Motor neuron (in vitro differentiated cells): ENCODE measurements at places on chromosomes 13 and 19. TPM values are rescaled to one million over a fixed set of nuclear protein-coding genes. Genes with fewer than 3 reads are reported as not detected.

CYP4F2 gene
- 2.6 TPM in 1 of 2 replicates, not detected in the other for total RNA-seq

DNA sequence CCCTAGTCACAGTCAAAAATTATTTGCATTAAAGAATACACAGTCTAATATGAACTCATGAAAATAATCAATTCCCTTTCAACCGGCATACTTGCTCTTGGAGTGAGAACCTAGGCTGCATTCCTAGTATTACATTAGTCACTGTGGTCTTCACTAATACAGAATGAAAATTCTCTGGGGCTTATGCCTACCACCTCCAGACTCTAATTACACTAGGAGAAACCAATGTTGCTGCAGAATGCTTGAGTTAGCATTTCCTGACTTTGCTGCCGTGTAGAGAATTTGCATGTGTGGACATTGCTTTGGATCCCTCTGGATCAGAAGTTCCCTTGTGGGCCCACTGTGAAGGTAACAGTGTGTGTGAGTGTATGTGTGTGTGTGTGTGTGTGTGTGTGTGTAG lies 87.8 kb downstream of the CCNA1 start:
- ATAC-seq = no peak

GRCh38 chr13:90238413-90238812 lies 1109.1 kb upstream of the MIR17HG start:
- ATAC-seq = no peak

ZNF708 gene
- total RNA-seq = 24.6 and 25.8 TPM in 2 replicates

ZNF333 gene
- 23.2 and 26.7 TPM in 2 replicates for total RNA-seq

DNA sequence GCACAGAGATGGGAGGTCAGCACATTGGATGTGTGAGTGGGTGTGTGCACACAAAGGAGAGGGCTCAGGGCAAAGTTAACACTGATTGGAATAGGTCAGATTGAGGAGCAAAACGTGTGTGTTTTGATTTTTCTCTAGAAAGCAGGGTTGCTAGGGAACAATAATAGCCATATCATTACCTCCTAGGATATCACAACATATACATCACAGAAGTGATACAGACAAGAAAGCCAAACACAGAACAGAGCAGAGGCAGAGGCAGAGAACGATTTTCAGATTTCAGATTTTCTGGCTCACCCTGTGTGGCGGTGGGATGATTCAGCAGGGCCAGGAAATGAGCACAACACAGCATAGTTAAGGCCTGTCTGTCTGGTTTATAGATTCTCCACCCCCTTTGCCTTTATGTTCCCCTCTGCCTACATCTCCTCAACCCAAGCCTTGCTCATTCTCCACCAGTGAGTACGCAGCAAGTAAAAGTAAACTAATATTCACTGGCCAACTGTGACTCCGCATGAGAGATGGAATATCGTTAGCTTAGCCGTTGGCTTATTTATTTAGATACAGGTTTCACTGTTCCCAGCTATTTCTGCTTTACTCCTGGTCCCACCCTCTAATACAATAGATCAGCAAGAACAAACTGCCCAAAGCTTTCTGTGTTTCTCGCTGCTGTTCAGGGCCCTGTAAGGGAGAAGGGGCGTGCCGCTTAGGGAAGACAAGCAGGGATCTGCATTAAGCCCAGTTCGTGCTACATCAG lies 182.7 kb upstream of the TSC22D1 start:
- ATAC-seq = peak; percentile 95

HS6ST3 gene
- total RNA-seq = 1.9 and 2.1 TPM in 2 replicates

GRCh38 chr13:35266412-35266811 lies 210.1 kb downstream of the MAB21L1 start:
- no peak for ATAC-seq

GRCh38 chr13:95524264-95524901 lies 28.1 kb upstream of the CLDN10 start:
- ATAC-seq = no peak

DNA sequence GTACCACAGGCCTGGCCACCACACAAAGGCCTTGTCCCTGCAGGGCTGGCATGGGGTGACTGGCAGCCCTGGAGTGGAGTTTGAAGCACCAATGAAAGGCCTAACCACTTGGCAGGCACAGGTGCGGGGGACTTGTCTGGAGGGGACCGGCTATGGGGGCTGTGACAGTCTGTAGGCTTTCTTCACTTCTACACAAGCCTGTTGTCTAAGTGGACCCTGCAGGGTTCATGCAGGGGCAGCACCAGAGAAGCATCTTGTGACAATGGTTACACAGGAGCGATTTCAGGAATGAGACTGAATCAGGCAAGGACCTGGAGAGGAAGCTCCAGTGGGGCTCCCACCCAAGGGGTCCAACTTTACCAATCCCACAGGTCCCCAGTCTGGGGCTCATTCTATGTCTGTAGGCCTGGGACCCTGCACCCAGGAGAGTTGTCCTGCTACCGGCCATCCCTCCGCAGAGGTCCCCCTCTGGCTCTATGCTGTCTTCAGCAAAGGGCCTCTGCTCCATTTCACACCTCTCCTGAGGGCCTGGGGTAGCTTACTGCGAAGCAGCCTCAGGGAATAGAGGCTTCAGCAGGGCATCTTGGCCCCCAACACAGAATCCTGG lies 2.3 kb upstream of the ZNF837 start:
- ATAC-seq = no peak

PSG1 gene
- 0.76 and 1.2 TPM in 2 replicates for total RNA-seq

GRCh38 chr19:30228835-30229524 lies 143.2 kb upstream of the ZNF536 start:
- ATAC-seq = no peak

ZNF813 gene
- total RNA-seq = 3.3 and 4.4 TPM in 2 replicates
